Thoracic aorta (tissue), 2 donors: ENCODE measurements at places on chromosomes 11 and 22. TPM values are rescaled to one million over a fixed set of nuclear protein-coding genes. Genes with fewer than 3 reads are reported as not detected.

The HBD gene
- not detected for total RNA-seq

GRCh38 chr22:36257948-36258670 is 5.2 kb downstream of the APOL1 start:
- peaks cover 9% of the 10 kb centered on the region for H3K4me1 ChIP-seq
- no peak overlapping the region for H3K4me3 ChIP-seq
- no peak overlapping the region for H3K27ac ChIP-seq
- DNase-seq = no peak
- no peaks in the 10 kb centered on the region for H3K36me3 ChIP-seq

DNA sequence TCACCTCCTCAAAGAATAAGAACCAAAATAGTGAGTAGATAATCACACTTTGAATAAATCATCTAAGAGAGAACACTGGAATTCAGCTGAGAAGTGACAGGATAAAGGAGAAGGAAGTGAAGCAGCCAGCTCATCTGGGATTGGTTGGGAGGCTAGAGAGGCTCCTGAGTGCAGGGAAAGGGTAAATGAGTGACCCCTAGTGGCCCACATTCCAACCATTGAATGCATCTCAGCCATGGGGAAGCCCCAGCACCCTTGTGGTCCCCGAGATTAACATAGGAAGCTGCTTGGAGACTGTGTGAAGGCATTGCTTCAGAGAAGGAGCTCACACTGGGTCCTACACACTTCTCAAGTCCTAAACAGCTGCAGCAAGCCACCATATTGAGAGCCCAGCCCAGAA is 82.3 kb downstream of the JRKL start:
- H3K27ac ChIP-seq = no peak overlapping the region
- no peak for DNase-seq
- no peak overlapping the region for H3K4me3 ChIP-seq
- H3K4me1 ChIP-seq = no peaks in the 10 kb centered on the region
- no peaks in the 10 kb centered on the region for H3K27me3 ChIP-seq

DNA sequence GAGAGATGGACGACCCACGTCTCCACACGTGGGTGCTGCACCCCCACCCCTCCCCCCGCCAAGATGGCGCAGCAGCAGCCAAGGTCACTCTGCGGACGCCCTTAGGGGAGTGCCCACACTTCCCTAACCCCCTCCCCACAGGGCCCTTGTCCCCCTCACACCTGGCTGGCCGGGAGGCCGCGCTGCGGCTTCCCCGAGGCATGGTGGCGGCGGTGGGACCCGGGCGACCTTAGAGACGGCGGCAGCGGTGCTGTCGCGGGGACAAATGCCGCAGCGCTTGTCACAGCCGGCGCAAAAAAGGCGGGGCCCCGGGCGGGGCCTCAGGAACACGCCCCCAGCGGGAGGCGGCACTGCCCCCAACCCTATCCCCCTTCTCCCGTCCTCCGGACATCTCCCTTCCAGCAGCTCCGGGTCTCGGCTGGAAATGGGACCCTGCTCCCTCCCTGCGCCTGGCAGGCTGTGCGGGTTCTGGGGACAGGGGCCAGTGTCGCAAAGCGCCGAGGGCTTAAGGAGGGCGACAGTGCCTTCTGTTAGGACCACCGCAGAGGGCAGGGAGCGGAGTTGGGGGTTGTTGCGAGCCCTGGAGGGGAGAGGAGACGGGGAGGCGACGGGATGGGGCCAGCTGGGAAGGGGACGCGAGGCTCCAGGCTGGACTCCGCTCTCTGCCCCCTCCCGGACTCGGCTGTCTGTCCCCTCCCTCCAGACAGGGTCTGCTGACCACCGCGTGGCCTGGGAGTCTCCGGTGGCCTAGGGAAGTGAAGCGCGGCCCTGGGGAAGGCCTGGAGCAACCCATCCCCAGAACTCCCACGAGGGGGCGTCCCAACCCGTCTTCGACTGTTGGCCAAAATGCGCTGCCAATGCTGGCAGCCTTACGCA is at the start of gene CHCHD10:
TSS of gene CHCHD10 (minus strand) at position 300 of the 876 bp plus-strand sequence. CDS start at position 202, 98 bp downstream.
- H3K27me3 ChIP-seq = no peaks in the 10 kb centered on the region
- peaks cover 47% of the 10 kb centered on the region for H3K4me1 ChIP-seq
- peak within 1 kb of the TSS; percentile 43 for H3K27ac ChIP-seq
- peak; percentile 31 for DNase-seq

DNA sequence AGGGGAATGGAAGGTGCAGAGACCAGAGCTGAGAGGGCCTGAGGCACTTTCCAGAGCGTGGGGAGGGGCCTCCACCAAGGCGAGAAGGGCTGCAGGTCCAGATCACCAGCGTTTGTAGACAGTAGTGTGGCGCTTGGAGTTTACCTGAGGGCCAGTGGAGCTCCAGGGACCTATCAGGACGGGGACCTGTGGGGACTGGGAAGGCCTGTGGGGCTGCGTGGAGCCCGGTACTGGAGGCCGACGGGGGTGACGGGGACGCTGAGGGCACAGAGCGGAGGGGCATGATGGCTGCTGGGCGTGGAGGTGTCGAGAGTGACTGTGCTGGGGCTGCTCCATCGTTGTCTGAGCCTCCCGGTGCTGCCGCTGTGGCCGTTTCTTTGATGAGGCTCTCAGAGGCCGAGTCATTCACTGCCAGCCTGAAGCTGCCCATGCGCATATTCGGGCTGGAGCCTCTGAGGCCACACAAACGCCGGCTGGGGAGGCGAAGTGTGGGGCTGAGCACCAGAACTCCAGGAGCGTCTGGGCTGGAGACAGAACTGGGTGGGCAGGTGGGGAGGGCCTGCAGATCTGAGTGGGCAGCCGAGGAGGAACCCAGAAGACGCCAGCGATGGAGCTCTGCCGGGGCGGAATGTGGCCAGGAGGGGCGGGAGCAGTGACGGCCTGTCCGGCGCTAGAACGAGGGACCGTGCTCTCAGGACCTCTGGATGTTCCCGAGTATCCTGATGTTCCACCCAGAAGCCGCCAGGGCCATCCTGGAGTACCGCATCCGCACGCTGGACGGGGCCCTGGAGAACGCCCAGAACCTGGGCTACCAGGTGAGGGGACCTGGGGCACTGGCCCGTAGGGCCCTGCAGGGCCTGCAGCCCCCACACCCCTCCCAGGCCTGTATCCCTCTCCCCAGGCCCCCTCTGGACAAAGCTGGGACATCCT is 2.6 kb downstream of the PGGHG start:
- no peaks in the 10 kb centered on the region for H3K27me3 ChIP-seq
- no peak overlapping the region for H3K4me3 ChIP-seq
- peaks cover 20% of the 10 kb centered on the region for H3K4me1 ChIP-seq
- H3K36me3 ChIP-seq = peaks cover 5% of the 10 kb centered on the region
- DNase-seq = no peak

GRCh38 chr11:8286886-8287285 is 23.2 kb upstream of the LMO1 start:
- H3K4me3 ChIP-seq = no peak overlapping the region
- no peak overlapping the region for H3K27ac ChIP-seq
- no peaks in the 10 kb centered on the region for H3K27me3 ChIP-seq
- no peak for DNase-seq
- no peaks in the 10 kb centered on the region for H3K36me3 ChIP-seq

DNA sequence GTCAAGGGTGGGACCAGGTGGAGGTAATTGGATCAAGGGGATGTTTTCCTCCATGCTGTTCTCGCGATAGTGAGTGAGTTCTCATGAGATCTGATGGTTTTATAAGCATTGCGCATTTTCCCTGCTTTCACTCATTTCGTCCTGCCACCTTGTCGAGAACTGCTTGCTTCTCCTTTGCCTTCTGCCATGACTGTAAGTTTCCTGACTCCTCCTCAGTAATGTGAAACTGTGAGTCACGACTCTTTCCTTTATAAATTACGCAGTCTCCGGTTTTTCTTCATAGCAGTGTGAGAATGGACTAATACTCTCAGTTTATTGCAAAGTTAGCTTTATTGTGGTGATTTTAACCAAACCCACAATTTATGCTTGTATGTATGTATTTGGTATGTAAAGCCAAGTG is 878.5 kb upstream of the ANO3 start:
- H3K4me3 ChIP-seq = no peak overlapping the region
- no peaks in the 10 kb centered on the region for H3K27me3 ChIP-seq
- no peak for DNase-seq
- no peaks in the 10 kb centered on the region for H3K36me3 ChIP-seq
- H3K27ac ChIP-seq = no peak overlapping the region

The THRSP gene
- total RNA-seq = 0.56 TPM

DNA sequence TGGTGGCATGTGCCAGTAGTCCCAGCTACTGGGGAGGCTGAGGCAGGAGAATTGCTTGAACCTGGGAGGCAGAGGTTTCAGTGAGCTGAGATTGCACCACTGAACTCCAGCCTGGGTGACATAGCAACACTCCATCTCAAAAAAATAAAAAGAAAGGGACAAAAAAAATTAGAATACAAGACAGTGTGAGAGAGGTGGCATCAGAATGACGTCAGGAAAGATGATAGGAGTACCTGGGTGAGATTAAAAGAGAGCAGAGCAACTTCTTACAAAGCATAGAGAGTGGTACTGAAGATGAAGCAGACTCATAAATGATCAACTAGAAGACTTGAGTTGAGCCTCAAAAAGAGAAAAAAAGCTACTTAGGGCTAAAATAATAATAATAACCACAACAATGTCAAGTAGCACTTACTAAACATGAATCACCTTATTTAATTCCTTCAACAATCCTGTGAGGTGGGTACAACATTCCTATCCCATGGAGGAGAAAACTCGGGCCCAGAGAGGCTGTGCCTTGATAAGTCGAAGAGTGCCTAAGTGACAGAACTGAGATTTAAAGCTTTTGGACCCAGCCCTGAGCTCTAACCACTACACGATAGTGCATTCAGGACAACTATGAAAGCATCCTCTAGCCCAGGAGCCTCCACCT is 5.2 kb upstream of the SLN start:
- no peak overlapping the region for H3K4me3 ChIP-seq
- H3K36me3 ChIP-seq = no peaks in the 10 kb centered on the region
- H3K27ac ChIP-seq = no peak overlapping the region

- peaks cover 7% of the 10 kb centered on the region for H3K36me3 ChIP-seq
- no peaks in the 10 kb centered on the region for H3K27me3 ChIP-seq
- H3K27ac ChIP-seq = peak overlapping the region; percentile 27
Measured at GRCh38 chr11:70088735-70089250, 10.7 kb downstream of the ANO1 start.

The FOLR2 gene
- 51.4 TPM for total RNA-seq

DNA sequence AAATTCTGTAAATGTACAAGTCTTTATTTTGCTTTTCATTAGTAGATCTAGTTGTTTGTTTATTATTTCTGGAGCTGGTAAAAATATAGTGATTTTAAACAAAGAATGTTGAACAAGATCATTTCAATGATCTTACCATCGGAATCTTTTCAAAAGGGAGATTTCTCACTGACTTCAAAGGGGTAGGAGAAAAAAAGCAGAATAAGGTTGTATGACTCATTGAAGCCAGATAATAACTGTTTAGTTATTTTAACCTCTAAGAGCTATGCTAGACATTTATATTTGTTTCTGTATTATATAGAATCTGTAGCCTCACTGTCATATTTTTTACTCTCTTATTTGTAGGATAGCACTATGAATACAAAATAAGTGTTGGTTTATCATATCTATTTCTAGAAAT is 8.1 kb upstream of the PDE3B start:
- no peak overlapping the region for H3K27ac ChIP-seq
- no peak overlapping the region for H3K4me3 ChIP-seq
- DNase-seq = no peak
- H3K4me1 ChIP-seq = no peaks in the 10 kb centered on the region
- H3K36me3 ChIP-seq = no peaks in the 10 kb centered on the region

- no peak overlapping the region for H3K27ac ChIP-seq
- no peaks in the 10 kb centered on the region for H3K4me1 ChIP-seq
- DNase-seq = no peak
- H3K36me3 ChIP-seq = no peaks in the 10 kb centered on the region
Measured at GRCh38 chr22:19419464-19420178, 11.9 kb downstream of the HIRA start.

DNA sequence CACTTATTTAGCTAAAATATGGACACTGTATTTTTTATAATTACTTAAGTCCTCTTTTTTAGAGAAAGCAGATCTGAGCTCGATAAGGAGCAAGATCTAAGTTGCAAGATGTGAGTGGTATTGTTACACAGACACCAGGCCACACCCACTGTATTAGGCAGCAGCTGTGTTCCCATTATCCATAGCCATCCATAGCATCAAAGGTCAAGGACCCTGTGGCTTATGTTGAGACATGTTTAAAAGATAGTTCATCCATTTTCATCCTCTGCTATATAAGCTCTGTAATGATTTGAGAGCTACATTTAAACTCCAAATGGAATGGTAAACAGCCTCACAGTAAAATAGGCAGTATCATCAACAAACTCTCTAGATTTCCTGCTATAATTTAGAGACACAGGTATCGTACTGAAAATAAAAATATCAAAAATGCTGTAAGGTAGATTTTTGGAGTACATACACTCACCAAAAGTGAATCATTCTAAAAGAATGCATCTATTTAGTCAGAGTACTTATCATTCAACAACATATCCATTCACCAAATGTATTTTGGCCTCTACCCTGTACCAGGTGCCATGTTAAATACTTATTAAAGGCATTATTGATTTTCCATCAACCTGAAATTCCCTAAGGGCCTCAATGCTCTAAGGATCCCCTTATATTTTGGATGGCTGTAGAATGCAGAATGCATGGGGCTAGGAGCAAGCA is 574.0 kb downstream of the LRRC4C start:
- no peak overlapping the region for H3K4me3 ChIP-seq
- no peaks in the 10 kb centered on the region for H3K36me3 ChIP-seq
- H3K27ac ChIP-seq = no peak overlapping the region
- no peaks in the 10 kb centered on the region for H3K27me3 ChIP-seq

GRCh38 chr11:123943738-123944137 is at the start of gene OR6T1:
TSS of gene OR6T1 (minus strand) at chr11:123943838. CDS start at chr11:123943838, 0 bp downstream.
- no peak within 1 kb of the TSS for H3K27ac ChIP-seq
- H3K4me1 ChIP-seq = no peaks in the 10 kb centered on the region
- no peak within 1 kb of the TSS for H3K4me3 ChIP-seq
- no peaks in the 10 kb centered on the region for H3K36me3 ChIP-seq
- no peak for DNase-seq
- no peaks in the 10 kb centered on the region for H3K27me3 ChIP-seq

GRCh38 chr11:13972944-13973343 is 10.4 kb downstream of the SPON1 start:
- H3K36me3 ChIP-seq = no peaks in the 10 kb centered on the region
- peak overlapping the region; percentile 64 for H3K27ac ChIP-seq
- no peak overlapping the region for H3K4me3 ChIP-seq
- no peaks in the 10 kb centered on the region for H3K27me3 ChIP-seq
- DNase-seq = no peak

The DNAJC24 gene
- total RNA-seq = 20.7 TPM

The RFPL3 gene
- total RNA-seq = not detected

DNA sequence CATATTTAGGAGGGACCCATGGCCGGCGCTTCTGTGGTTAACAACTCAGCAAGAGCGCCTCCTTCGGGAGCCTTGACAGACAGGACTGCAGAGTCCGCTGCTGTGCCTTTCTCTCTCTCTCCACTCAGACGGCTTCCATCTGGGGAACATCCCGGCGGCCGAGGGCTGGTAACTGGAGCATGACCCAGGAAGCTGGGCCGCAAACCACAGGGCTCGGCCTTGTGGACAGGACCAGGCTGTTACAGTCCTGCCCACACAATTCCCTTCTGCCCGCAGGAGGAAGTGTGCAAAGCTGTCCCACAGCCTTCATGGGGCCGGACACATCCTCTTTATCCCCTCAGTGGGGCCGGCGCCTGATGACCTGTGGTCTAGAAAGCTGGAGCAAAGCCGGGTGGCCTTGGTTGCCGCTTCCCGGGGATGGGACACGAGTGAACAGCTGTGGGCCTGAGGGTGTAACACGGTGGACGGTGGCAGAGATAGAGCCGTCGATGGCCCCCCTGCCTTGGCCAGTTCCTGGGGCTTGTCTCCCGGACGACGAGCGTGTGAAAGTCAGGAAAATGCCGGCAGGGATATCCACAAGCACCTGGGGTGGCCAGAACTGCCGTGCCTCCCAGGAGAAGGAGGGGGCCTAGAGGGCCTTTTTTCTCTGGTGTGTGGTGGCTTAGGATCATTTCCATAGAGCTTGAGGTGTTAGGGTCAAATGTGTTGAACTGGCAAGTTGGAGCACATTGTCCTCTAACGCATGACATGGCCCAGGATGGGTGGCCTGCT is 50.1 kb downstream of the FBLN1 start:
- H3K4me3 ChIP-seq = no peak overlapping the region
- no peak for DNase-seq
- H3K27ac ChIP-seq = peak overlapping the region; percentile 94
